ENCODE measurements at places on chromosomes 11 and 22.

- peak; percentile 52 for DNase-seq
Observed at GRCh38 chr11:123457187-123457770, 27.2 kb downstream of the GRAMD1B start.

GRCh38 chr11:113201054-113201818 lies 113.1 kb upstream of the TTC12 start:
- DNase-seq = no peak

DNA sequence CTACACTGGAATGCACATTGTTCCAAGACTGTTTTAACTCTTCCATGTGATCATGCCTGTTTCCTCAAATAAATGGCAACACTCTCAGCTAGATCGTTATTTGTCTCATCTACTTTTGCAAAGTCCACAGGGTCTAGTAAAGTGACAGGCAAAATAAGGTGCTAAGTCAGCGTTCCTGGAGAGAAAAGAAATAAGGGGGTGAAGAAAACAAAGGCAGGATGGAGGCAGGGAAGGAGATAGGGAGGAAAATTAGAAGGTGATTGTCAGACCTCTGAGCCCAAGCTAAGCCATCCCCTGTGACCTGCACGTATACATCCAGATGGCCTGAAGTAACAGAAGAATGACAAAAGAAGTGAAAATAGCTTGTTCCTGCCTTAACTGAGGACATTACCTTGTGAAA lies 132.1 kb downstream of the RAB38 start:
- DNase-seq = no peak

GRCh38 chr11:69656536-69657455 lies 15.8 kb downstream of the CCND1 start:
- no peak for DNase-seq

DNA sequence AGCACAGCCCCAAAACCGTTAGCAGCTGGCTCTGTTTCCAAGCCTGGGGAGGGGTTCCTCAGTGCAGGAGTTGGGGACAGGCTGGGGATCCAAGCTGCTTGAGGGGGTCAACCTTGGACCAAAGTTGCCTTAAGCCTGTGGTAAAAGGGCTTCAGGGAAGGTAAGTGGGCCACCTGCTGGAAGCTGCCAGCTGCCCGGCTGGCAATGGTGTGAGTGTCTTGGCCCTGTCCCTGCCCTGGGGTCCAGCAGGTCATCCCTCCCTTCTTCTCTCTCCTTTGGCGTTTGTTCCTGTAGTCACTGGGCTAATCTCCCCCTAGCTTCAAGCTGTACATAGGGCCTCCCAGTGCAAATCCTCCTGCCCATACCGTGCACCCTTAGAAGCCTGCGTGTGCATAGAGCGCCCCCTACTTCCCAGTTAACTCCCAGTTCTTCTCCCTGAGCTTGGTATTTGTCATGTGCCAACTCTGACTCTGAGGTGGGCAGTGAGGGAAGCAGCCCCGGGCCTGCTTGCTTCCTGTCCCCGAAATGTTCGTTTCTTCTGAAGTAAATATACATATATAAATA lies 4.4 kb downstream of the TMEM258 start:
- no peak for DNase-seq

DNA sequence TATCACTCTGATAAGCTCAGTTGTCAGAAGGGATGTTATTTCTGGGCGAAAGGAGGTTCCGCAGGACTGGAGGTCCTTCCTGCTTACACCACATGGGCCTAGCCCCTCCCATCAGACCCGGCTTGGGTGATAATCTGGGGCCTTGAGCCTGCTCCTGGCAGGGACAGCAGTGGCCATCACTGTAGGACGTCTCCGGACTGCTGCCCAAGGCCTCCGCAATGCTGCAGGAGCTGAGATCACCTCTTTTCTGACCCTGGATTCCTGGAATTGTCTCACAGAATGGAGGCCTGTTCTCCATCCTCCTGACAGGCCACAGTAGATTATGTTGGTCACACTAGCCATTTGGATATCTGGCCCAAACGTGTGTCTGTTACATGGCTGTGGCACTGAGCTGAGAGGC lies 9.2 kb upstream of the BIK start:
- no peak for DNase-seq

DNA sequence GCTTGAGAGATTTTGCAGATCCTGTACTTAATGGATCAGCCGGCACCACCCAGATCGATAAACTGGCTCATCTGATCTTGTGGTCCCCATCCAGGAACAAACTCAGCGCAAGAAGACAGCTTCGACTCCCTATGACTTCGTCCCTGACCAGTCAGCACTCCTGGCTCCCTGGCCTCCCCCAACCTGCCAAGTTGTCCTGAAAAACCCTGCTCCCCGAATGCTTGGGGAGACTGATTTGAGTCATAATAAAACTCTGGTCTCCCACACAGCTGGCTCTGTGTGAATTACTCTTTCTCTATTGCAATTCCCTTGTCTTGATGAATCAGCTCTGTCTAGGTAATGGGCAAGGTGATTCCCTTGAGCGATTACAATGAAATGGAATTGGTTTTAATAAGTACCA lies 29.5 kb downstream of the OR2AG2 start:
- no peak for DNase-seq

DNA sequence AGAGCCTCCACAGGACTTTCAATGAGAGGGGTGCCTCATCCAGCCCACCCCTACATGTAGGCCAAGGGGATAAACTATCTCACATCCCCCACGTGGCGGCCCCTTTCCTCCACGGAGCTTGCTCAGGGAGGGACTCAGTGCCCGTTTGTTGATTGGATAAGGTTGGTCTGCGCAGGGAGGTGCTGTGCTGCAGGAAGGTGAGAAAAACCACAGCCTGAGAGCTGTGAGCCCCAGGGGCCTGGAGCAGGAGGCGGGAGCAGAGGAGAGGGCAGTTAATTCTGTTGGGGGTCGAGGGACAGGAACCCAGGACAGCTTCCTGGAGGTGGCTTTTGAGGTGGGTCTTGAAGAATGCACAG lies 31.9 kb upstream of the ATXN10 start:
- no peak for DNase-seq

DNA sequence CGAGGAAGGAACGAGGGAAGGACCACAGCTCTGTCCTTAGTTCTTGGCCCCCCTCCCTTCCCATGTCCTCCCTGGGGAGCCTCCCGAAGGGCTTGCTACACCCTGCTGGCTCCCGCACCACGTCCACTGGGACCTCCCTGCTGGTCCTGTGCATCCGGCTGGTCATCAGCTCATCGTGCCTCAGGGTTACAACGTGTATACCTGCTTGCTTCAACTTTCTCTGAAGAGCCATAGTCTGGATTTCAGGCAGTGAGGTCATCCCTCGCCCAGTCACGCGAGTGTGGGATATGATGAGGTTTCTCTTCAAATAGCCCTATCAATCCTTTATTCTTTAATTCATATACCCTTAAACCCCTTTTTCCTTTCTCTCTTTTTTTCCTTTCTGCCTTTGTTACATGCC lies 21.5 kb upstream of the CECR2 start:
- no peak for DNase-seq

DNA sequence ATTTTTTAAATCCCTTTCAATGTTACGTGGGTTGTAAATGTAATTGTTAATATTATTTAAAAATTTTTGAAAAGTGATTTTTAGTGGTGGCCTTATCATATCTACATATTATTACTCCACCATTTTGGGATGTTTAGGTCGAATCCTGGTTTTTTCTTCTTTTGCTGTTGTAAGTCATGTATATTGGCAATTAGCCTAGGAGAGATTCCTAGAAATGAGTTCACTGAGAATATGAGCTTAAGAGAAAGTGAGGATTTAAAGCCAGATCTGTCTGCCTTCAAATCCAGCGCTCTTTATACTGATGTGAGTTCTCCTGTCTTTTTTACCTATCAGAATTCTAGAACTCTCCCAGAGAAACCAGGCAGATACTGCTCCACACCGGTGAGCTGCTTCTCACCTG lies 56.1 kb downstream of the PTPRJ start:
- DNase-seq = no peak

DNA sequence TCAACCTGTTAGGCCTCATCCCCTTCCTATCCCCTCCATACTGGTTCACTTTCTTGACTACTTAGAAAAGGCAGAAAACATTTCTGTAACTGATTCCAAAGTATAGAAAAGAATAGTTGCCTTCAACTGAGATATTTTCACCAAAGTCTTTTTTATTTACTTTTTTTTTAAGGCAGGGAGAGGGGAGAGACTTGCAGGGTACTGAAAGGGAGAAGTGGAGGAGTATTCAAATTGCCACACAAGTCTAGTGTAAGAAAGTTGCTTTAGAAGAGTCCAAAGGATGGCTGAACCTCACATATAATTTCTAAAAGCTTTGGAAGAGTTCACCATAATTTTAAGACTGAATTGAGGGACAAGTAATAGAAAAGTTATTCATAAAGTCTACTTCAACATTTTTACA lies 6.3 kb downstream of the PHF21A start:
- DNase-seq = no peak

DNA sequence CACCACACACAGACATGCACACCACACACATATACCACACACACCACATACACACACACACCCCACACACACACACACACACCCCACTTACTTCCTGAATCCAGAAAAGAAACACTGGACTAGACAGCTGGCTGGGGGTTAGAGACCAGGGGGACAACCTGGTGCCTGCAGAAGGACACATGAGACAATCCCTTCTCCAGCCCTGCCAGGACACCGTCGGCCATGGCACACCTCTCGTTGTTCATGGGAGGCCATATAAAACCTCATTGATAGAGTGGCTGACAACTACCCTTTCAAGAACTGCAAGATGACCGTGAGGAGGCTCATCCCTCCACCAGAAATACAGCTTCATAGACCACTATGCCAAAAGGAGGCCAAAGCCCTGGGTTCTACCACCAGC lies 54.3 kb downstream of the IGSF9B start:
- DNase-seq = no peak

DNA sequence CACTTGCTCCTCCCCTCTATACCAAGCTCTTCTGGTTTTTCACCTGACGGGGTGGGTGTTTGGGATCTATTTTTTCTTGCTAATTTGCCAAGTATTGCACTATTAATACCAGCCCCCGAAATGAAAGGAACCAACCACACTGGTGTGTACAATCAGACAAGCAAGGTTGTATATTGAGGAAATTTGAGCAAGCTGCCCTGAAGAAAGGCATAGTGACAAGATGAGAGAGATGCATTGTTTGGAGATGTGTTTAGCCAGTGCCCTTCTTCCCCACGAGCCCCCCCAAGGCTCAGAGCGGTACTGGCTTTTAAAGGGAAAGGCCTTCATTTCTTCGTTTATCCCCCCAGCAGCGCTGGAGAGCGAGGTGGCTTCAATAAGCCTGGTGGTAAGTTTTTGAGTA lies 15.2 kb upstream of the GAS2L1 start:
- no peak for DNase-seq

DNA sequence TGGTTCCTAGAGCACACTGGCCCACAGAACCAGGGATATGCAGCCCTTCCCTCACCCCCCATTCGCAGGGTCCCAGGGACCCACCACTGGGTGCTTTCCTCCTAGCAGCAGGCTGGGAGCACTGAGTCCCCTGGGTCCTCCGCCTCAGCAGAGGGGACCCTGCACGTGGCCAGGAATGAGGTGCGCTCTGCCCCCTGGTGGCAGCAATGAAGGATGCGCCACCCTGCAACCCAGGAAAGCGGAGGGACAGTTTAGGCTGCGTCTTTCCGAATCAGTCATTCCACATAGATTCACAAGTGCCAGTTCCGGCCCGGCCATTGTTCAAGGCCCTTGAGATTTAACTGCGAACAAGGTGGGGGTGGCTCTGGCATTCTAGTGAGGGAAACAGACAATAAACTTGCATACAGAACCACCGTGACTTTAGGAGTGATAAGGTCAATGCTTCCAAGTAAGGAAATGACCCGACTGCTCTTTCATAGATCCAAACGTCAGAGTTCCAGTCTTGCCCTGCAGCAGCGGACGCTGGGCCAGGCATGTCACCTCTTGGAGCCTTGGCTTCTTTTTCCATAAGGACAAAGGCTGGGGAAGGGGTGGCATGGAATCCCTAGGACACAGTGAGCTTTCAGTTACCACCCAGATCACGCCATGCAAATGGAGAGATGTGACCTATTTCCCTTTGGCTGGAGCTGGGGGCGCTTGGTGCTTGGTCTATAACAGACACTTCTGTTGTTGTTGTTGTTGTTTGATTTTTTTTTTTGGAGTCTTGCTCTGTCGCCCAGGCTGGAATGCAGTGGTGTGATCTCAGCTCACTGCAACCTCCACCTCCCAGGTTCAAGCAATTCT lies 7.7 kb downstream of the RIN1 start:
- DNase-seq = peak; percentile 83

DNA sequence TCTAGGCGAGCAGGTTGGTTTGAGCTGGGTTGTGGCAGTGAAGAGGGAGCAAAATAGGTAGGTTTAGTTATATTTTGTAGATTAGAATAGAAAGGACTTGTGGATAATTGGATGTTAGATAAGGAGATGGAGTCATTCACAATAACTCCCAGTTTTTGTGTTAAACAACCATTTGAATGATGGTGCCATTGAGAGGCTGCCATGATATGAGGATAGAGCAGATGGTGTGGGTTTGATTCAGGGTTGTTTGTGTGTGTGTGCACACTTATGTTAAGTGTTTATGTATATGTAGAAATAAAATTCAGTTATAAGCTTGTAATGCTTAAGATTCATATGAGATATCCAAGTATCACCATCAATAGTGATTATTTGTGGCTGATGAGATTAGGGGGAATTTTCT lies 166.6 kb downstream of the NXPE2 start:
- no peak for DNase-seq

DNA sequence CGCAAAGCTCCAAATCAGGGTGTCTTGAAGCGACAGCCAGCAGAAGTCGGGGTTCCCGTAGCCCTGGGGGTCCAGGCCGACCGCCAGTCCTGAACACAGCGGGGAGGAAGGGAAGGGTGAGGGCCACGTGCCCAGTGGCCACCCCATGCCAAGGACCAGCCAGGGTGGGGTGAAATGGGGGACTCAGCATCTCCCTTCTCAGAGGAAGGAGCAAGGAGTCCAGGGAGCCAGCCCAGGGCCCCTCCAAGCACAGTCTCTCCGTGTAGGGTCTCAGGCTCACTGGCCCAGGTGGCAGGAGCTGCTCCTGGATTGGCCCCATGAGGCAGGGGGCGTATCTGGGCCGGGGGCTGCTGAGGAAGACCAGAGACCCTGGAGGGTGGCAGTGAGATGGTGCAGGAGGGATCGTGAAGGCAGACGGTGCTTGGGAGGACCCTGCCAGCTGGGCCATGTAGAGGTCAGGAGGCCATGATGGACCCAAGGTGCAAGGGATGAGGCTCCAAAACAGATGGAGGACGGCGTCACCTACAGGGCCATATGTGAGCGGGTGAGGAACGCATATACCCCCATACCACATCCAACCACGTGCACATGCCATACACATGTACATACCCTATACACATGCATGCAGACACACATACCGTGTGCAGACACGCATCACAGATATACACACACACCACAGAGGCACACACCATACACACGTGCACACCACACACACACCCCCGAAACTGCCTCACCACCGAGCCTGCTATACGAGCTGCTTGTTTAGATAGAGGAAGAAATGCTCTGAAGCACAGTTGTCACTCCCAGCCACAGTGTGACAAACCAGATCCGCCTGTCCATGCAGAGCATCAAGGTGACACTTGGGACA lies 34.4 kb downstream of the TRMU start:
- no peak for DNase-seq
